ENCODE measurements at places on chromosomes 3 and 15. TPM values are rescaled to one million over a fixed set of nuclear protein-coding genes. Genes with fewer than 3 reads are reported as not detected.

Gene ANKRD34C
- not detected for total RNA-seq

Gene CHD2
- 116 TPM for total RNA-seq

Gene CPNE9
- 0.98 TPM for total RNA-seq

Gene TFRC
- total RNA-seq: 261 TPM

Gene TJP1
- 83.6 TPM for total RNA-seq

Gene PGBD4
- 0.96 TPM for total RNA-seq

Gene ROPN1B
- 2.2 TPM for total RNA-seq

Gene TRH
- total RNA-seq: not detected

Gene KCNMB2
- total RNA-seq: not detected

Gene SCN5A
- 11.5 TPM for total RNA-seq

Gene SPINT1
- total RNA-seq: 123 TPM

Gene GOLGA6L7
- not detected for total RNA-seq

Gene SLC4A7
- total RNA-seq: 37.6 TPM

Gene PAK6
- 19.9 TPM for total RNA-seq

Gene PEX5L
- total RNA-seq: not detected

Gene VGLL4
- total RNA-seq: 26.9 TPM

Gene CPLX3
- total RNA-seq: not detected

Gene KNSTRN
- 84.1 TPM for total RNA-seq

Gene CHRNA7
- total RNA-seq: 6.8 TPM

Gene FBXO40
- total RNA-seq: not detected
